Stimulated activated memory B cell treated with anti-CD40 and anti-IgM and Interleukin-4, amounts not matched to agents 10 μg/mL and 1 μg/mL and 100 μg/mL, for 72 hours (primary cell): ENCODE measurements at places on chromosomes 4 and X.
A peak's percentile ranks its signal among the peaks of the same experiment; 100 is the strongest.

GRCh38 chr4:119676101-119676500, 47.5 kb upstream of the PDE5A start:
- no peak for ATAC-seq

- no peak for ATAC-seq
These were observed 477 bp downstream of the SLC35A2 start for GRCh38 chrX:48910926-48911411.

DNA sequence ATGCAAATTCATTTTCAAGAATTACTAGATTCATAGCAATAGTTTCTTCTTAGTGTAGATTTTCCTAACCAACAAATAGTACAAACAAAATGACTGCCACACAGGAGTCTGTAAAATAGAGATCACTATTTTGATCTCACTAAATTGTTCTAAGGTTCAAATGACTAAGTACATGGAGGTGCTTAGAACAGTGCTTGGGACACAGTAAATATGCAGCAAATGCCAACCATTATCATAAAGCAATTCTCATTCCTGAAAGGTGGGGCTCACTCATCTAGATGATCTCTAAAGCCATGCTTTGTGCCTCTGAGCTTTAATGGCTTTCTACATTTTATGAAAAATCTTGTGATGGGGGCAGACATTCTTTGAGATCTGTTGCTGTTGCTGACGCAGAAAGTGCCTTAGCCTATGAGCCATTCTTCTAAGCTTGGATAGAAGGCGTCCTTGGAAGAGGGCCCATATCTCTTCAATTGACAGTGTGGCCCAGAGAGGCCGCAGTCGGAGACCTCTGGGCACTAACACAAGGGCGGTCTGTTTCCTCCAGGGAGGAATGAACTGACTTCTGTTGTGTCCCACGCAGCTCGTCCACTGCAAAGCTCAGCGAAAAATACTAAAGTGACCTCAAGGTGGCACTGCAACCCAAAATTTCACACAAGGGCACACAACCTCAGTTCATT, 23.5 kb downstream of the TLR10 start:
- no peak for ATAC-seq

DNA sequence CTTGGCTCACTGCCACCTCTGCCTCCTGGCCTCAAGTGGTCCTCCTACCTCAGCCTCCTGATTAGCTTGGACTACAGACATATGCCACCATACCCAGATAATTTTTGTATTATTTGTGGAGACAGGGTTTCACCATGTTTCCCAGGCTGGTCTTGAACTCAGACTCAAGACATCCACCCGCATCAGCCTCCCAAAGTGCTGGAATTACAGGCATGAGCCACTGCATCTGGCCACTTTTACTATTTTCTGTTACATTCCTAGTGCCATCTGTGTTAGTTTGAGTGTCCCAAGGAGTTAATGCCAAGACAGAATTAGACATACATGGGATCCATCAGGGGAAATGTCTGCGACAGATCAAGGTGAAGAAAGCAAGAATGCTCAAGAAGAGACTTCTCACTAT, 288.2 kb upstream of the CTSO start:
- no peak for ATAC-seq

GRCh38 chr4:38621028-38621684, 42.8 kb upstream of the KLF3 start:
- no peak for ATAC-seq

DNA sequence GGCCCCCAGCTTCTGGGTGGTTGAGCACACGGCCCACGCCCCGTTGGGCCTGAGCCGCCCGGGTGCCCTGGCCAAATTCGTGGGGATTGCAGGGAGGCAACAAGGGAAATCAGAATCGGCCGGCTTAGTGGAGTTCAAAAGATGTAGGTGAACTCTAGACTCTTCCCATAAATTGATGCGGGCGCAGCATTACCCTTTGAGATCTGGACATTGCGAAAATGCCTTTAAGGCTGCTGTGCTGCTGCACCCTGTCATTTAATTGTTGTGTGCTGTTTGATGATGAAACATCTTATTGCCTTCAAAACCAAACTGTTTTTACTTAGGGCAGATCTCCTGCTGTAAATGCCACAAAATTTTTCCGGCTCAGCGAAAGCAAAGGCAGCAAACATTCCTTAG, 409 bp upstream of the MPP1 start:
- no peak for ATAC-seq

- no peak for ATAC-seq
These were observed 69.3 kb downstream of the GPAT3 start for GRCh38 chr4:83605210-83605609.

DNA sequence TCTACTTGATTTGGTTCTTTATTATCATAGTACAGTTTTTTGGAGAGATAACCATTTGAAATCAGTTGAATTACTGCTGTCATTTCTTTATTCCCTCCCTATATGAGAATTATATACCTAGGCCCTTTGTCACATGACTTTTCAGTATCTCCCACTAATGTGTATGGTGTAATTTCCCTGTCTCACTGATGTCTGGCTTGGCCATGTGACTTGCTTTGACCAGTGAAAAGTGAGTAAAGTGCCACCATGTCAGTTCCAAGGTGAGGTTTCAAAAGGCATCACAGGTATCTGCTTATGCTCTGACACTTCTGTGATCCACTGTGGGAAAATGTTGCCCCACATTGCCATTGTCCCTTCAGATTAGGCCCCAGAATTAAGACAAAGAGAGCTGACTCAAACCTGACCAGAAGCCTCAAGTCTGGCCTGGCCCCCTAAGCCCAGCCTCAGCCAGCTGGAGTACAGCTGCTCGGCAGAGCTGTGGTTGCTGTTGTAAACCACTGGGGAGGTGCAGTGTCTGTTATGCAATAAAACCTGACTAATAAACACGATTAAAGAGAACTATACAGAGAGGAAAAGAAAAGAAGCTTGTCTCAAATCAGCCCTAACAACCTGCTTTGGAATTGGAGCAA, 27.5 kb downstream of the SETD7 start:
- ATAC-seq = no peak

- no peak for ATAC-seq
These were observed 83.8 kb downstream of the LUZP4 start for GRCh38 chrX:115373308-115373707.

DNA sequence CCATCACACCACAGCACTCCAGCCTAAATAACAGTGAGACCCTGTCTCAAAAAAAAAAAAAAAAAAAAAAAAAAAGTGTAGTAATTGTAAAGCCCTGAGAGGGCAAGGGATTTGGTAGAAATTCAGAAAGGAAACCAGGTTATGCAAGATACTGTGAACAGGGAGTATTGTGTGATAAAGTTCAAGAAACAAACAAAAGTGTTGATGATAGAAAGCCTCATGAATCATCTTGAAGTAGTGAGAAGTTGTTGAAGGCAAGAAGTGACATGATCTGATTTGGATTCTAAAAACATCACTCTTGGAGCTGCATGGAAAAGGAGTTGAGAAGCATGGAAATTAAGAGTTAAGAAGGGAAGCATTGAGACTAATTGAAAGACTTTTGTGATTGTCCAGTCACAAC, 102.2 kb downstream of the RAP1GDS1 start:
- no peak for ATAC-seq

GRCh38 chr4:71602289-71602900, 181.5 kb downstream of the GC start:
- no peak for ATAC-seq

- ATAC-seq = no peak
These were observed 35.6 kb downstream of the ARSJ start for GRCh38 chr4:113943863-113944262.

- no peak for ATAC-seq
These were observed 121.9 kb downstream of the PALLD start for GRCh38 chr4:168618577-168619265.

GRCh38 chrX:105221374-105221773, 880 bp upstream of the TEX13A start:
- no peak for ATAC-seq

GRCh38 chr4:2220016-2220630, 21.8 kb downstream of the HAUS3 start:
- ATAC-seq = peak; percentile 84

- peak; percentile 91 for ATAC-seq
These were observed 53.8 kb upstream of the TBC1D14 start for GRCh38 chr4:6855692-6856297.

GRCh38 chrX:150143721-150144440, 205.6 kb upstream of the EOLA2 start:
- ATAC-seq = no peak

DNA sequence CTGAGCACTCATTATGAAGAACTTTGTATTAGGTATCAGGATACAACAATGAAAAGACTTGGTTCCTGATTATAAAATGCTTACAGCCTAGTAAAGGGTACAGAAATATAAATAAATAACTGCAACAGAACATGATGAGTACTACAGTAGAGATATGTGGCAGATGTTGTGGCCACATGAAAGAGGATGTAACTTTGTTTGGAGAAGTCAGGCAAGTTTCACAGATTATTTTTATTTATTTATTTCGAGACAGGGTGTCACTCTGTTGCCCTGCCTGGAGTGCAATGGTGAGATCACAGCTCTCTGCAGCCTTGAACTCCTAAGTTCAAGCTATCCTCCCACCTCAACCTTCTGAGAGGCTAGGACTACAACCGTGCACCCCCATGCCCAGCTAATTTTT, 15.8 kb upstream of the UBE2K start:
- peak; percentile 93 for ATAC-seq

DNA sequence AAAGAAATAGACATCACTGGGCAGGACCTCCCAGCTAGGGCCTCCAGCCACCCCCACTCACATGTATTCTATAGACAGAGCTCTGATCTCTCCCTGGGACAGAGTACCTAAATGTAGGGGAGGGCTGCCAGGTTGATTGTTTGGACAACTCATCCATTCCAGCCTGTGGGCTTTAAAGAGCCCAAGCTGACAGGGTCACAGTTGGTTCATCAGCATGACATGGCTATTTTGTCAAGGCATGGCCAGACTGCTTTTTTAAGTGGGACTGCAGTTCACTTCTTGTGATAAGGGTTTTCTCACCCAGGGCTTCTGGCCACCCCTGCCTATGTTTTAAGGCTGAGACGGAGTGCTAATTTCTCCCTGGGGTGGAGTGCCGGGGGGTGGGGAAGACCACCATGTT, 63.3 kb downstream of the KLHL4 start:
- no peak for ATAC-seq

- no peak for ATAC-seq
These were observed 77.6 kb downstream of the CCKAR start for GRCh38 chr4:26412381-26413372.

- no peak for ATAC-seq
These were observed 603 bp downstream of the MAD2L1 start for GRCh38 chr4:120065974-120066516.

- ATAC-seq = no peak
These were observed 392.5 kb downstream of the BCOR start for GRCh38 chrX:39705290-39705689.

- ATAC-seq = peak; percentile 95
These were observed 160.2 kb upstream of the KLF3 start for GRCh38 chr4:38503689-38504395.

- ATAC-seq = peak; percentile 46
These were observed 857 bp downstream of the SCML1 start for GRCh38 chrX:17737986-17738713.

- no peak for ATAC-seq
These were observed 41.7 kb downstream of the ATP8A1 start for GRCh38 chr4:42615131-42615763.

GRCh38 chr4:1002131-1002630, 9.0 kb upstream of the SLC26A1 start:
- ATAC-seq = peak; percentile 25

- ATAC-seq = peak; percentile 46
These were observed 559 bp downstream of the SLC9A7 start for GRCh38 chrX:46758163-46758955.

GRCh38 chr4:30920043-30920442, 199.9 kb downstream of the PCDH7 start:
- ATAC-seq = no peak

DNA sequence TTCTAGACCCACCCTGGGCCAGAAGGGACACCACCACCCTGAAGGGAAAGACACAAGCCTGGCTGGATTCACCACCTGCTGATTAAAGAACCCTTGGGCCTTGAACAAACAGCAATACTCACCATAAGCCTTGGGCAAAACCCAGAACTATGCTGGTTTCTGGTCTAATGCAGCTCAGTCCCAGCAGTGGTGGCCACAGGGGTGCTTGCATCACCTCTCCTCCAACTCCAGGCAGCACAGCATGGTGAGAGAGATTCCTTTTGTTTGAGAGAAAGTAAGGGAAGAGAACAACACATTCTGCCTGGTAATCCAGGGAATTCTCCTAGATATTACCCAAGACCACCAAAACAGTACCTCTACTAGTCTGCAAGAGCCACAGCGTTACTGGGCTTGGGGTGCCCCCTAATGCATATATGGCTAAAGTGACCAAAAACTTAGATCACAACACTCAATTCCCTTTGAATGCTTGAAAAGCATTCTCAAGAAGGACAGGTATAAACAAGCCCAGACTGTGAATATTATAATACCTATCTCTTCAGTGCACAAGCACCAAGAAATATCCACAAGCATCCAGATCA, 25.7 kb downstream of the RNF128 start:
- ATAC-seq = no peak

GRCh38 chr4:39616651-39617050, 22.0 kb downstream of the SMIM14 start:
- ATAC-seq = no peak

GRCh38 chr4:105547769-105548168, 4.7 kb upstream of the ARHGEF38 start:
- no peak for ATAC-seq

DNA sequence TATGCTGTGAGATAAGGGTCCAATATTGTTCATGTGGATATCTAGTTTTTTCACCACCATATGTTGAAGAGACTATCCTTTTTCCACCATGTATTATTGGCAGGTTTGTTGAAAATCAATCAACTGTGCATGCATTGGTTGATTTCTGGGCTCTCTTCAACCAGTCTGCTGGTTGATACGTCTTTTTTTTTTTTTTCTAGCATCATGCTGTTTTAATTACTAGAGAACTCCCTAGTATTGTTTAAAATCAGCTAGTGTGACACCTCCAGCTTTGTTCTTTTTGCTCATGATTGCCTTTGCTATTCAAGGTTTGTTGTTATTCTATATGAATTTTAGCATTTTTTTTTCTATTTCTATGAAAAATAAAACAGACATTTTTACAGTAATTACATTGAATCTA, 123.9 kb downstream of the SLC7A11 start:
- ATAC-seq = no peak

- ATAC-seq = no peak
These were observed 169.5 kb downstream of the TLL1 start for GRCh38 chr4:166042510-166043055.

- ATAC-seq = peak; percentile 43
These were observed 167.9 kb downstream of the SMIM20 start for GRCh38 chr4:26081795-26082498.

GRCh38 chr4:138977524-138977923, 38.1 kb upstream of the NOCT start:
- ATAC-seq = peak; percentile 93

- no peak for ATAC-seq
These were observed 53.6 kb downstream of the PAQR3 start for GRCh38 chr4:78885598-78885997.

- ATAC-seq = no peak
These were observed 7.3 kb downstream of the RGS12 start for GRCh38 chr4:3299976-3300671.

DNA sequence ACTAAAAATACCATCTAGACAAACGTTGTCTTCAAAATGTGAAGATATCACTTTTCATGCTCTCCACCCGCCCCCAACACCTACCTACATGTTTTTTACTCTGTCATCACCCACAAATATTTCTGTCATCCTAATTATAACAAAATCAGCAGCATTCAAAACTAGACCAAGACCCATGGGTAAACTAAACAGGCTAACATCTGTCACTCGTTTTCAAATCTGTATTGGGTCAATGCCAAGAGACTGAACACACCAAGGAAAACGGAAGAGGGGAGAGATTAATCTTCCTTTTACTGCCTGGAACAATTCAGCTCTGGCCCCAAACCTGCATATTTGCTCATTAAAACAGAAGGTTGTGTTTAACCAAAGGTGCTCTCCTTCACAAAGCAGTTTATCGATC, 17.5 kb downstream of the FAM184B start:
- ATAC-seq = no peak
